ENCODE measurements at places on chromosomes 5 and 9.

- DNase-seq: no peak
These were observed 5.1 kb upstream of the FBXO38 start for GRCh38 chr5:148378670-148379069.

DNA sequence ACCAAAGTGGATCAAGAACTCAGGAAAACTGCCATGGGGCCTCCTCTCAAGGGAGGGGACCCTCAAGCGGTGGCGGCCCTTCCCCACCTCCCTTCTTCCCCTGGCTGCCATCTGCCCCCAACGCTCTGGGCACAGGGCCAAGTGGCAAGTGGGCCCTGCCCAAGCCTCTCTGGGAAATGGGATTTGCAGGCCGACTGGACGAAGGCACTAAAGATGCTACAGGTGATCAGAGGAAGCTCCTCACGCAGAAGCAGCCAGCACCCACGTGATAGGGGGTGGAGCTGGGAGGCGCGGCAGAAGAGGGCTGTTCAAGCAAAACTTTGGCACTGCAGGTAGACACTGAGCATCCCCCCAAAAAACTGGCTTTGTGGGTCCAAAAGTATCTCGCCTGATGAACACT lies 52.7 kb upstream of the UBTD2 start:
- DNase-seq: no peak

DNA sequence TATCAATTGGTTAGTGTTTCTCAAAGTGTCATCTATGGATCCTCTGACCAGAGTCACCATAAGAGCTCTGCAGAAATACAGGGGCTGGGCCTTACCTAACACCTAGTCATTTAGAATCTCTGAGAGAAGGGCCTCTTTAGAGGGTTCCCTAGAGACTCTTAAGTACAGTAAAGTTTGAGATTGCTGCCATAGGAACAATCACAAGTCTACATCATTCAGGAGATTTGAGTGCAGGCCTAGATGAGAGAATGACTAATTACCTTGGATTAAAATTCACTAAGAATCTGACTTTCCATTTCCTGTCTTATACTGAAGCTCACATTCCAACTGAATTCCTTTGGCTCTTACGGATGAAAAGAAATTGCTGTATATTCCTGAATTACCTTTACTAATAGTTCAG lies 182.1 kb upstream of the PTGER4 start:
- DNase-seq: no peak

DNA sequence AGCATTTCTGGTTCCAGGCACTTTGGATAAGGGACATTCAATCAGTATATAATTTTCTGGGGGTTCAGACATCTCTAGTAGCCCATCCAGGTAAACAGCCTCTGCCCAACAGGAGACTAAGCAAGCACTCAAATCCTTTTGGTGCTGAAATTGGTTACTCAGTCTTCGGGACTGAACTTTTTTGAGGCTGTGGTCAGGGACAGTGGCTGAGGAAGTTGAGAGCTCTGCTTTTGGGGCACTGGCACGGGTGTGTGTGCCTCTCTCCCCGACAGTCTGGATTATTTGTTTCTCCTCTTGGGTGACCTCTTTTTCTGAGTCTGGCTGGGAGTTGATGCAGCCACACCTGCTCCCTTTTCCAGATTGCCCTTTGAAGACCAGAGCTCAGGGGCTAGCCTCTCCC lies 47.6 kb downstream of the ACER2 start:
- no peak for DNase-seq

- peak; percentile 87 for DNase-seq
These were observed at the start of gene KLF4 for GRCh38 chr9:107489687-107490605. TSS of gene KLF4 (minus strand) at chr9:107489769. CDS start at chr9:107489172, 597 bp downstream.
